ENCODE measurements at places on chromosomes 2 and 18.
A peak's percentile ranks its signal among the peaks of the same experiment; 100 is the strongest.

GRCh38 chr18:28357766-28358401 lies 181.0 kb upstream of the CDH2 start:
- DNase-seq: no peak

- DNase-seq: no peak
These were observed 166.3 kb upstream of the TNP1 start for GRCh38 chr2:217026161-217026560.

DNA sequence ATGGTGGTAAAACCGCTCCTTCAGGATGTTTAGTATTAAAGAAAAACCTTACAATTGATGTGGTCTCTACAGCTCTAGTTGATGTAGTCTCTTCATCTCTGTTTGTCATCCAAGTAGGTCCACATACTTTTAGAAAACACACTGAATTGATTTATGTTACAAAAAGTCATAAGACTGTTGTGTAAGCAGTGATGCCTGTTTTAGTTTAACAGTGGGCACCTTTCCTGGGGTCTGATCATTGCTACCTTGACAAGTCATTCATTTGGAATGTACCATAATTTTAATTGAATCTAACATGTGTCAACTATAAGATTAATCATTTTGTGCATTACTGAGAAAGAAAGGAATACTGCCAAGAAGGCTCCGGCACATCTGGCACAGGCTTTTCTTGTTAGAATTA lies 34.3 kb downstream of the GIGYF2 start:
- DNase-seq: no peak

GRCh38 chr2:17520761-17521160 lies 2.5 kb upstream of the RAD51AP2 start:
- no peak for DNase-seq

- no peak for DNase-seq
These were observed 321.4 kb downstream of the IRS1 start for GRCh38 chr2:226478109-226478809.

- DNase-seq: no peak
These were observed 114.6 kb downstream of the ZEB2 start for GRCh38 chr2:144405321-144405720.

- DNase-seq: no peak
These were observed 135.0 kb downstream of the SP3 start for GRCh38 chr2:173830170-173830569.

- no peak for DNase-seq
These were observed 16.7 kb upstream of the TWIST2 start for GRCh38 chr2:238831177-238831576.

GRCh38 chr2:98608962-98609604 lies 694 bp downstream of the UNC50 start:
- DNase-seq: no peak

DNA sequence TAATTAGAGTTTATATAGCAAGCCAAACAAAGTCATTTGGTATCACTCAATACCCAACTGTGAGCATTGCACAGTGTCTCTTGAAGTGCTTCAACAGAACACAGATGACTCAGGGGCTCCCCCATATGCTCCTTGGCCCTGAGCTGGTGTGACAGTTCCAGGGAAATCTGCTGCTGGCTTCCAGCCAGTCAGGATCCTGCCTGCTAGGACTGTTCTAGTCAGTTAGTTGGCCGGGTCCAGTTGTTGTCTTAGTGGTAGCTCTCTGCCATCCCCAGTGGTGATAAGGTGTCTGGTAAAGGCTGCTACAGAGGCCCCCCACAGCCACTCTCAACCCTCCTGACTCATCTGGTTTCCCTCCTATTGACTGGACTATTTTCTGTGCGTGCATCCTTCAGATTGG lies 100.3 kb downstream of the IRS1 start:
- DNase-seq: no peak

DNA sequence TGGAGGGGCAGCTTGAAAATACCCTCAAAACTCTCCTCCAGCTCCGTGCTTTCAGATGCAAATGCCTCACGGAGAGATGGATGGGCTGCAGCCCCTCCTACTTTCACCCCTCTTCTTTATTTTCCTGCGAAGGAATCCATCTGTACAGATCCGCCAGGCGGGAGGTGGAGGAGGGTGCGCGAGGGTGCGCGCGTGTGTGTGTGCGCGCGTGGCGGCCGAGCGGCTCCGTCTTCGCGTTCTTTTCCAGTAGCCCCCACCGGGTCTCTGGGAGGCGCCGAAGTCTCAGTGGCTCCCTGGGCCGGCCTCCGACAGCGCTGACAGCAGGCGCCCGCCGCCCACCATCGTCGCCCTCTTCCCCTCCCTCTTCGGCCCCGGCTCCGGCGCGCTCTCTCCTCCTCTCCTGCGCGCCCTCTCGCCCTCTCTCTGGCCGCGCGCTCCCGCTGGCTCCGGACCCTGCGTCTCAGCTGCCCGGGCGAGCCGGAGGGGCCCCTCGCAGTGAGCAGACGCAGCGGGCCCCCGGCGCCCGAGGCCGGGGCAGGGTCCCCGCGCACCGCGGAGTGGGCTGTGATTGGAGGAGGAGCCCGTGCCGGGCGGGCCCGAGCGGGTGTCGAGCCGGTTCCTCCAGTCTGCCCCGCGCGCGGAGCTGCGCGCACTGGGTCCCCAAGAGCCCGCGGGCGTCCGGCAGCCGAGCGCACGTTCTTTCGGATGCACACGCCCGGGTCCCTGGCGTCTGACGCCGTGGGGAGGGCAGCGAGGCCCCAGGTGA lies at the start of gene CDH7:
Gene CDH7, plus strand, starts transcription at position 624 of the 766 bp plus-strand sequence. CDS start 11,831 bp downstream, outside the sequence.
- DNase-seq: no peak

DNA sequence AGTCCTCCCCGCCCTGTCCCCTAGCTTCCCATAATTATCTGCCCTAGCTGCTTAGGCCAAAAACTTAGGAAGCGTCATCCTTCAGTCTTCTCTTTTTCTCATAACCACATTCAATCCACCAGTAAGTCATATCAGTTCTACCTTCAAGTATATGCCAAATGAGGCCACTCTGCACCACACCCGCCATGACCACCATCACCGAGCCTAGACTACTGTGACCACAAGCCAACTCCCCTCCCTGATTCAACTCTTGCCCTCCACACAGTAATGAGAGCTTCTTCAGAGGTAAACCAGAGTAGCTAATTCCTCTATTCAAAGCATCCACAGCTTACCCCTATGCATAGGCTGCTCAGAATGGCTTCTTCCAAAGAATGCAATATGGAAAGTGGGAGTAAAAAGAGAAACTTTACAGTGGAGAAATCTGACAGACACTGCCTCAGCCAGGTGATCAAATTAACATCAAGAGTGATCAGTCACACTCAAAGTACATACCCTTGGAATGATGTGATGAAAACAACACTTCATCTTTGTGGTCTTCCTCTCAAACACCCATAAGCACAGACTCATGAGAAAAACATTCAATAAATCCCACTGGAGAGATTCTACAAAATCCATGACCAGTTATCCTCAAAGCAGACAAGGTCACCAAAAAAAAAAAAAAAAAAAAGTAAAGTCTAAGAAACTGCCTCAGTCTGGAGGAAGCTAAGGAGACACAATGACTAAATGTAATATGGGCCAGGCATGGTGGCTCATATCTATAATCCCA lies 17.7 kb downstream of the MBOAT2 start:
- no peak for DNase-seq

DNA sequence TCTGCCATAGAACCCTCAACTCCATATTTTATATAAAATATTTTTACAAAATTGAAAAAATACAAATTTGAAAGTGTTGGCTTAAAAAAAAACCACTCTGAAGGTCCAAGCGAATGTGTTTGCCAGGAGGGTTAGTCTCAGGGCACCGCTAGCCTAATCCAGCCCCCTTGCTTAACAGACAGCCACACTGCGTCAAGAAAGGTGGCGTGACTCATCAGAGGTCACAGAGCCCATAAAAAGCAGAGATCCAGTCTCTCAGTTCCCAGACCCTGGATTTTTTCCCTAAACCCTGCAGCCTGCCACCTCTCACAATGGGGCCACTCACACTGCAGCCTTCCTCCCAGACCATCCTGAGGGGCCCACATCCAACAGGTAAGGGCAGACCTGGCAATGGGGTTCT lies 3.9 kb upstream of the TNS1 start:
- no peak for DNase-seq

DNA sequence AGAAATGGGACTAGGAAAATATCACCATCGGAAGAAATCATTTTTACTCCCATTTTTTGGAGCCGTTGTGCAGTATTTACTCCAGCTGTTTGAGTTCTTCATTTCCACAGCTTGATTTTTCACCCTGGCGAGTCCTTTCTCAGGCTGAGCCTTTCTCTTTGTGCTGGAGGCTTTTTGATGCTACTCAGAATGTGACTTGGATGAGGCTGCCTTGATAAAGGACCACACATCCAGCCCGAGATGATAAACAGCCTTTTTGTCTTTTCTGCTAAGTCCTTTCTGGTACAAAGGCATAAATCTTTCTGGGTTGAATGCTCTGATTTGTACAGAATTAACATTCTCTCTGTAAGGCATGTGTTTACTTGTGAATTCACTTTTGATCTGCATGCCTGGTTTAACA lies 17.6 kb upstream of the CTDP1 start:
- no peak for DNase-seq

DNA sequence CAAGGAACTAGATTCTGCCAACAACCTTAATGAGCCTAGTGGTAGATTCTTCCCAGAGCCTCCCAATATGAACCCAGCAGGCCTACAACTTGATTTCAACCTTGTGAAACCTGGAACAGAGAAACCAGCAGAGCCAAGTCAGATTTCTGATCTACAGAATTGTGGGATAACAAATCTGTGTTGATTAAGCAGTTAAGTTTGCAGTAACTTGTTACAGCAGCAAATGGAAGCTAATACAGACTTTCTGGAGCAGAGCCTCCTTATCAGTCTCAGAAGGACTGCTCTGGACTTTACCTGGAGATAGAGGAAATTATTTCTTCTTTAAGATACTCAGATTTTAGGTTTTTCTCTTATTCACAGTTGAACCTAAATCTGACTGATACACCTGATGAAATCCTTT lies 225.5 kb downstream of the DYM start:
- no peak for DNase-seq

- DNase-seq: no peak
These were observed 44.6 kb upstream of the UNC80 start for GRCh38 chr2:209727077-209727476.

- peak; percentile 22 for DNase-seq
These were observed 667 bp downstream of the TRIB2 start for GRCh38 chr2:12717191-12718014.

- DNase-seq: no peak
These were observed 140.6 kb downstream of the GCA start for GRCh38 chr2:162484551-162484950.

DNA sequence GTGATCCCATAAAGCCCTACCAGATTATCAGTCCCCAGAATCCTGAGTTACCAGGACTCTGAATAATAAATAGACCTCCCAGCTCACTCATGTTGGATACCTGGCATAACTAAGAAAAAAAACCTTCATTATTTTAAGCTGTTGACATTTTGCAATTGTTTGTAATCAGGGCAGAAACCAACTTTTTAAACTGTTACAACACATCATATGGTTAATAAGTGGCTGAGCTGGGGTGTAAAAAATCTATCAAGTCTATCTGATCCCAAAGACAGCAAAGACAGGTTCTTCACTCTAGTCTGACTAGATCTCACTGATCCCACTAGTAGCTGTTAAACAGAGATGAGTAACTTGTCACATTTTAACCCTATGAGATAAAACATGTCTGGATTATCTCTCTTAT lies 370.3 kb downstream of the RIT2 start:
- DNase-seq: no peak

DNA sequence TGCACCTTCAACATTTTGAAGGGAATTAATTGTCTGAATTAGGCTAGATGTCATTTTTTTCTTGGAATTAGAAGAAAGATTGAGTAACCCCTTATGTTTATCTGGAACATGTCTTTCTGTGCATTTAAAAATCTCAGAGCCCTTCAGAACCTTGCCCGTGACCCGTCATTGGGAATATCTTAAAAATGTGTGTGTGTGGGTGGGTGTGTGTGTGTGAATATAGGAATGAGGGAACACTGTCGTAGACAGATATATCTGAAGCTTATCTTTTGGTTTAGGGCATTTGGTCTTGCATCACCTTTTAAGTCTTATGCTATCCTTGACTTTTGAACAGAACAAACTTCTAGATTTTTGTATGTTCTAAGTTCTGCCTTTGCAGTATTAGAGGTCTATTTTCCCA lies 13.5 kb upstream of the IL1RL1 start:
- DNase-seq: no peak

GRCh38 chr2:106833256-106833655 lies 52.7 kb downstream of the ST6GAL2 start:
- no peak for DNase-seq

- DNase-seq: no peak
These were observed 15.1 kb downstream of the CLIP4 start for GRCh38 chr2:29130295-29130694.

GRCh38 chr2:109128616-109129355 lies at the start of gene SH3RF3:
Gene SH3RF3, plus strand, starts transcription at chr2:109129205.
- no peak for DNase-seq

GRCh38 chr2:30499681-30500080 lies 52.6 kb downstream of the LCLAT1 start:
- no peak for DNase-seq

DNA sequence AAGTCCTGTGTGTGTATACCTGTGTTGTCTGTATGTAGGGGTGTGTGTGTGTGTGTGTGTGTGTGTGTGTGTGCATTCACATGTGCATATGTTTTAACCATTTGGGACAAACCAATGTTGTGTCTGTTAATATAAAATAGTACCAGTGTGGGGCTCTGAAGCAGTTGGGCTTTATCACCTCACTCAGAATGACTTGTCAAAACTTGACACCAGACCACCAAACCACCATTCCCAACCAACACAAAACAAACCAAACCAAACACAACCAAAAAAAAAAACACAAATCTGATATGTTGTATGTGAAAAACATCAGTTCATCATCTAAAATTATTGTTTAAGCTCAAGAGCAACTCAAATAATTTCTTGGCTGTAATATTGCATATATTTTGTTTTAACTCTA lies 42.1 kb downstream of the CALCRL start:
- DNase-seq: no peak

DNA sequence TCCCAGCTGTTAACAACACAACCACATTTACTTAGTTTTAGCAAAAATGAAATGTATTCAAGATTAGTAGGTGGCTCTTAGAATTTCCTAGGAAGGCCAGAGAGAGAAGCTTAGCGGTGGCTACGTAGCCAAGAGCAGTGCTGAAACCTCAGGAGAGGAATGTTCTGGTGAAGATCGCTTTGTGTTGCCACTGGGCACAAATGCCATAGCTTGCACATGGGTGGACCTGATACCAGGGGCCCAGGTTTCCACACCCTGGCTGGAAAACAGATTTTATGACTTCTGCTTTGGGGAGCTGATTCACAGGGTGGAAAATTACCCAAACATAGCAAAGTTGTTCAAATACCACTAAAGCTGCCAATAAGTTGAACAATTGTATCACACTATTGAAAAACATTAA lies 43.4 kb downstream of the THUMPD2 start:
- DNase-seq: no peak

Measured in stimulated activated CD8-positive, alpha-beta memory T cell treated with anti-CD3 and anti-CD28 coated beads, Interleukin-15, amount 100 ng/mL, for 24 hours (primary cell).